ENCODE measurements at places on chromosomes 12 and 14.

DNA sequence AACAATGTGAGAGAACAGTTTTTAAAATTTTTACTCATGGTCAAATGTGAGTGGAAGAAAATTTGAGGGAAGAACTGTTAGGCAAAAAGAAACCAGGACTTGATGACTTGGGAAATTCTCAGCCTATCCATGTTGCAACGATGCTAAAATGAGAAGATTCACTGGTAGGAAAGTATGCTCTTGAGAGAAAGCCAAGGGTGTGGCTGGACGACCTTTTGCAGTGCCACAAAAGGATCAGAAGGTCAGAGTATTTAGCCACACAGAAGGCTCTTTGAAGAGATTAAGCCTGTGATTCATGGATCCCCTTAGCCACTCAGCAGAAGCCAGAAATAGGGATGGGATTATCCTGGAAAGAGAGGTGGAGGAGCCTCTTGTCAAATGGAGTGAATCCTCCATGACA is 336.8 kb downstream of the LRIG3 start:
- no peak for DNase-seq

GRCh38 chr12:44582521-44582920 is 293.6 kb downstream of the NELL2 start:
- no peak for DNase-seq

GRCh38 chr12:105445249-105445648 is 114.8 kb downstream of the C12orf75 start:
- DNase-seq: no peak

GRCh38 chr12:104809251-104809650 is 148.8 kb downstream of the SLC41A2 start:
- DNase-seq: no peak

- no peak for DNase-seq
Measured at GRCh38 chr12:76032043-76032981, 736 bp upstream of the PHLDA1 start.

DNA sequence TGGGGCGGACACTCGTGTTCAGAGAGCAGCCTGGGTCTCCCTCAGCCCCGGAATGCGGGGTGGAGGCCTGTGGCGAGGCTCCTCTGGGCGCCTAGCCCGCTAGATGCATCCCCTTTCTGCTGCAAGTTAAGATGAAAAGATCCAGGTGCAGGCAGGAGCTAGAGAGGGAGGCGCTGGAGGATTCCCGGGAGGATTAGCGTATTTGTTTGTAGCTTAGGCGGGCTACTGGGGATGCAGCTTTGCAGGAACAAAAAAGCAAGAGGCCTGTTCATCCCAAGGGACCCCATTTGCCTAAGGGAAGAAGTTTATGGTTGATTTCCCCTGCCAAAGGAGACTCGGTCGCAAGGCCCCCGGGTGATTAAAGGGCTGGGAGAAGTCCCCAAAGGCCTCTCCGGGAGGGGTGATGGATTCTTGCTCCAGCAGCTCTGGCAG is 824 bp downstream of the CCDC177 start:
- peak; percentile 66 for DNase-seq
